Activated T-helper 1 cell treated with anti-CD3 and anti-CD28 coated beads, Interleukin-2, amount 50 U/mL, for 16 hours (primary cell): ENCODE measurements at places on chromosomes 6 and 20.

GRCh38 chr6:56992703-56993102, 37.8 kb downstream of the BEND6 start:
- DNase-seq: no peak

GRCh38 chr6:129312880-129313279, 397.1 kb downstream of the ARHGAP18 start:
- DNase-seq: no peak

GRCh38 chr20:1792274-1792673, 102.9 kb upstream of the SIRPA start:
- no peak for DNase-seq

GRCh38 chr6:81966968-81967367, 214.5 kb upstream of the TENT5A start:
- DNase-seq: no peak

DNA sequence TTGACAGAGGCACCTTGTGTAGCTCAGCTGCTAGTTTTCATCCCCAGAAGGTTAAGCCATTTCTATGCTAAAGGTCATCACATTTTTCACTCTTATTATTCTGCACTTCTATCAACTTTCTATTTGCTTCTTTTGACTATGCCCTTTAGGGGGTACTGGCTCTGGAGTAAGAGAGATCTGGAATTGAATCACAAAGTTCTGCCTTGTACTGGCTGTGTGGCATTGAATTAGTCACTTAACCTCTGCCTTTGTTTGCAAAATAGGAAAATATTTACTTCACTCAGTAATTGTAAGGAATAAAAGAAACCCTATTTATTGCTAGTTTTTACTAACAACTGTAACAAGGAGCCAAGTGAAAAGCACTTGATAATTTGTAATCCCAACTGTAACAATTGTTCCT, 56.8 kb upstream of the MTRF1L start:
- DNase-seq: no peak

DNA sequence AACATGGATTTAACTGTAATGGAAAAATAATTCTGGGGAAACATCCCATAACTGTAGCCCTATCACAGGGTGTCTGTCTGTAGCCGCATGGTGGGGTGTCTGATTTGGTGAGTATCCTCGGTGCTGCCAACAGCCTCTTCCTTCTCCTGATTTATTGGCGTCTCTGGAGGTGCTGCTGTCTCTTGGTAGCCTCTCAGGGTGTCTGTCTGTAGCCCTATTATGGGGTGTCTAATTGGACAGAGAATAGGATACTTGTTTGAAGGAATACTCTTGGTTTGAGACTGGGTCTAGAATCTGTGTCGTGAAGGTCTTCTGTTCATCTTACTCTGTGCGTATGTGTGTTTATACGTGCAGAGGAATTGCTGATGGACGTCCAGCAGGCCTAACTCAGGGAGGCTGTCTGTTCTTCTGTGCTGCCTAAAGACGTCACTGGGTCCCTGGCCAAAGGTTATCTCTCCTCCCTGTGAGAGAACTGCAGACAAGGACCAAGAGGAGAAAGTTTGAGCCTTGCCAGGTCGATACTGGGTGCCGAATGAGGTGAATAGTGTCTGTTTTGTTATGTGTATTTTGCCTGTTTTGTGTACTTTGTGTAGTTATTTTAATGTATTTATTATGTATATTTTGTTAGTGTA, 18.9 kb upstream of the AGPAT4 start:
- DNase-seq: no peak

GRCh38 chr6:12088531-12088930, 76.4 kb downstream of the HIVEP1 start:
- DNase-seq: no peak

DNA sequence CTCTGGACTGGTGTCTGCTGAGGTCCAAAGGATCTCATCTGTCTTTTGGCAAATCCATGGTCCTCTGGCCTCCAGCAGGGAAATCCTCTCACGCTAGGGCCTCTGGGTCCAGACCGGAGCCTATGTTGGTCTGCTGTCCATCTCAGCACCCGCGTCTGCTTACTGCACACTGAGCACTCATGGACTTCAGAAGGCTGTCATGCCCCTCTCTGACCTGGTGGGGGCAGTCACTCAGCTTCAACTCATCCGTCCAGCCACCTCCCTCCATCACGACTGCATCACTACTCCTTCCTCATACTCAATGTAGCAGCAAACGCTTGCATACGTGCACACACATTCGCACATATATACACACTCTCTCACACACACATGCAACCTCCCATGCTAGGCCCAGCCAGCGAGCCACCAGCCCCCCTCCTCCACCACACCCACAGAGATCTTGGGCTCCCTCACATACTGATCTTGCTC, 33.3 kb downstream of the GABRR2 start:
- DNase-seq: no peak

DNA sequence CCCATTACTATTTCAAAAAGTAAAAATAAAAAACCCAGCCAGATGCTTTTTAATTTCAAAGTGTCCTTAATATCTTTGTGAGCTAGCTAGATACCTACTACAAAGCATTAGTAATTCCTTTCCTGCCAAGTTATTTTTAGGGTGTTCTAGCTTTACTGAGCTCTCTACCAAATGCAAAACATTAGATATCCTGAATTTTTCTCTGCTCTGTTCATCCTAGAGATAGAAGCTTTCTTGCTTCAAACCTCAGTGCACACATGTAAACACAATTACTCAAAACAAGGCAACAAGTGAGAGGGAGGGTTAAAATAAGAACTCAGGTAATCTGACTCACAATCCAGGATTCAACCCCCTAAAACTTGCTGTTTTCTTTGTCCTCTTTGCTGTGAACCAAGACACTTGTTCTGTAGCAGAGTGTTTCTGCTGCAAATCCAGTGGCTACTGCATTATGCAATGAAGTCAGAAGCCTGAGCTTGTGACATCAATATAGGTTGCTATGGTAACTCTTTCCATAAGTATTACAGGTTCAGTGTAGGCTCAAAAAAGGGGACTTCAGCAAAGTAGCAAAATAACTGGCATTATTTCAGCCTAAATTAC, 72.6 kb upstream of the STXBP5 start:
- no peak for DNase-seq

DNA sequence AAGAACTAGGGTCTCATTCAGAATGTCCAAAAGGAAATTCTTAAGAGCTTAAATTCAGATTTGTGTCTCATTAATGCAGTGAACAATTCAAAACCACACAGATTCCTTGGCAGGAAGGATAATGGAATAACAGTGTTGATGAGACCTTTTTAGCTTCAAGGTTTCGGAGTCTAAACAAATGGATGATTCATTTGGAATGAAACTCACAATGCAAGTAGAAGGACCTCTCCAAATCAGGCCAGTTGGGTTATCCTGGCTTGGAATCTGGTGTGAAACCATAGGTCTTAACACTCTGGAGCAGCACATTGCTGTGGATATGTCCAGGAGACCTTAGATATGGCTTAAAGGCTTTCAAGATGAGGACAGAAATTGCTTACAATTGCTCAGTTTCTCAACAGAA, 44.9 kb downstream of the KCTD20 start:
- no peak for DNase-seq

DNA sequence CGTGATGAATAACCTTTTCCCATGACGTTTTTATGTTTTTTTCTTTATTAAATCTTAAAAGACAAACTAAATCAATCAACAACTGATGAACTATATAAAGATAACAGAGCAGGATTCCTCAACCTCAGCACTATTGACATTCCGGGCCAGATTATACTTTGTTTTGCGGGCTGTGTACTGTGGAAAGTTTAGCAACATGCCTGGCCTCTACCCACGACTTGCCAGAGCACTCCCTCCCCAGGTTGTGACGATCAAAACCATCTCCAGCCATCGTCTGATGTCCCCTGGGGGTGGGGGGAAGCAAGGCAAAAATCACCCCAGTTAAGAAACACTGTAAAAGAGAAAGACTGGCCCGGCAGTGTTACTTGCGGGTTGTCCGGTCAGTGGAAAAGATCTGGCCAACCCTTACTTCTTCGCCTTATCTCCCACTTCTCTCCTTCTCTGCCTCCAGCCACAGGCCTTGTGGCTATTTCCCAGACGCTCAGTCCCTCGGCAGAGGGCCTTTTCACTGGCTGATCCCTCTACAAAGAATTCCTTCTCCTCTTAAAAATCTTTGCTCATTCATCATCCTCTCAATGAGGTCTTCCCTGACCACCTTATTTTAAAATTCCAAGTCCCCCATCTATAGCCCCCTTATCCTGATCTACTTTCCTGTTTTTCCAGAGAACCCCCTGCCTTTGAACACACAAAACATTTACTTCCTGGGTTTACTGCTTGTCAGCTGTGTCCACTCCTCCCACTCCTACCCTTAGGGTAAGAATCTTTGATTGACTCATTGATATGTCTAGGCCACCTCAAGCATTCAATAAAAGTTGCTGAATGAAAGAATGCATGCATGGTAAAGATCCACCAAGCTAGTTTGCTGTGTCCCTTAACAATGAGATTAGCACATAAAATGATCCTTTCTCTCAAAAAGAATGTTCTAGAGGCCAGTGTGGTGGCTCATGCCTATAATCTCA, 14.7 kb upstream of the RAB22A start:
- no peak for DNase-seq

DNA sequence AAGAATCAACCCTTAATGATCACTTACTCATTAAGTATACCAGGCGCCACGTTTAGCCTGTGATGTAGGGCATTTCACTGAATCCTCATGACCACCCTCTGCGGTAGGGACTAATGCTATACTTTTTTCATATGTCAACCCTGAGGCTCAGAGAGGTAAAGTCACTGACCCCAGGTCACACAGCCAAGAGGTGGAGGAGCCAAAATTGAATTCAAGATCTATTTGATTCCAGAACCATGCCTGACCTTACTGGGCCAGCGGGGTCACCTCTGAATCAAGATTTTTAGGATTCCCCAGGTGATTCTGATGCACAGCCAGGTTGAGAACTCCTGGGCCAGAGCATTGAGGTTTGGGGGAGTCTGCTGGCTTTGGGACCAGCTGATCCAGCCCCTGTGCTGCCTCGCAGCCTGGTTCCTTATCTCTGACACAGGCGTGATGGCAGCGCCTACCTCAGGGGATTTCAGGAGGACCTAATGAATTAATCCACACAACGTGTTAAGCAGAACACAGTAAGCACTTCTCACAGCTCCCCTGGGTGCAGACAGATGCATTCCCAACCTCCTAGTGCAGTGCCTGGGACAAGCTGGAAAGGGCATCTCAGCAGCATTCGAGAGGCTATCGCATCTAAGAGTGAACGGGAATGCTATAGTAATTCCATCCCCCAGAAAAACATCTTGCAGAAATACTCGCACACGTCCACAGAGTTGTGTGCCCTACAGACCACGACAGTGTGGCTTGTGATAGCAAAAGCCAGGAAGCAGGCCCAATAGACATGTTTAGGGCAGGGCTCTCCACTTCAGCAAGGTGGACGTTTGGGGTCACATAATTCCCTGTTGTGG, 101.4 kb upstream of the PTPN1 start:
- DNase-seq: no peak
